Activated CD8-positive, alpha-beta T cell treated with anti-CD3 and anti-CD28 coated beads, Interleukin-2, amount 10 ng/mL, durations not matched to agents 7 days and 5 days (primary cell): ENCODE measurements at places on chromosomes 7 and 10. TPM values are rescaled to one million over a fixed set of nuclear protein-coding genes. Genes with fewer than 3 reads are reported as not detected.

Gene SLC16A12
- total RNA-seq: not detected

Gene NYAP1
- 0.23 TPM for total RNA-seq

Gene SFRP5
- 0.24 TPM for total RNA-seq

Gene NEBL
- not detected for total RNA-seq

DNA sequence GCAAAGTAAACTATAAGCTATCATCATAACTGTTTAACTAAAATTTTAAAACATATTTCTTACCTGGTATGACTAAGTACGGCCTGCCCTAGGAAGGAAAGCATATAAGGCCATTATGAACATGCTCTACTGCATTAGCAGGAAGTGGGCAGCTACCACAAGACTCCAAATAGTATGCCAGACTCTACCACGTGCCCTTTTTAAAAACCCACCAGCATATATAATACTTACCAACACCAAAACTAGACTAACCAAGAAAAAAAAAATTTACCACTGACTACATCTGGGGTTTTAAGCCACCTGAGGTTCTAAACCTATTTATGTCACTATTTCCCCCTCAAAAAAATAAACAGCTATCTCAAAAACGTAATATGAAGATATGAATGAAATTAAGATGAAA, 30.1 kb downstream of the NUDCD3 start:
- DNase-seq: peak; percentile 87

- DNase-seq: no peak
These were observed 2.8 kb upstream of the BCL7B start for GRCh38 chr7:73560109-73560835.

DNA sequence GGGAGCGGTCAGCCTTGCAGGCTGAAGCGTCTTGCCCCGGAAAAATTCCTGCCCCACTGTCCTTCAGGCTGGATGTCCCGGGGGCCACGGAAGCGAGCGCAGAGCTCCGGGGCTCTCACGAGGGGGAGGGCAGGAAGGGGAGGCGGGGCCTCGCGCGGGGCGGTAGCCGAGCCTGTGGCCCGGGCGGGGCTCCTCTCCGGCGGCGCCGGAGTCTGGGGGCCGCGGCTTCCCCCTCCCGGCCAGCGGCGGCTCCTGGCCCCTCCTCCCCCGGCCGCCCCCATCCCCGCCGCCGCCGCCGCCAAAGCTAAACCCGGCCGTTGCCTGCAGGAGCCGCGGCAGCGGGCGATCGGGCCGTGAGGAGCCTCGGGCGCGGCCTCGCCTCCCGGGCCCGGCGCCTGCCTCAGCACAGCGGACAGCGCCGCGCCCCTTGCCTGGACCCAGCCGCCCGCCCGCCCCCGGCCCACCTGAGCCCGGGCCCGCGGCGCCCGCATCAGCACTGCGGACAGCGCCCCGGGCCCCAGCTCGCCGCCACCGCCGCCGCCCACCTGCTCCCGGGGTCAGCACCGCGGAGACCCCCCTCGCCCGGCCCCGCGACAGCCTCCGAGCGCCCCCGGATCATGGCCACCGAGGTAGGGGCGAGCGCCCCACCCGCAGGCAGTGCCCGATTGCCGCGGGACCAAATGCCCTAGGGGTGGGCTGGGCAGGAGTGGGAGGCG, at the start of gene GOLGA7B:
TSS of gene GOLGA7B (plus strand) at position 157 of the 716 bp plus-strand sequence. CDS start at position 618, 461 bp downstream.
- DNase-seq: peak; percentile 80

DNA sequence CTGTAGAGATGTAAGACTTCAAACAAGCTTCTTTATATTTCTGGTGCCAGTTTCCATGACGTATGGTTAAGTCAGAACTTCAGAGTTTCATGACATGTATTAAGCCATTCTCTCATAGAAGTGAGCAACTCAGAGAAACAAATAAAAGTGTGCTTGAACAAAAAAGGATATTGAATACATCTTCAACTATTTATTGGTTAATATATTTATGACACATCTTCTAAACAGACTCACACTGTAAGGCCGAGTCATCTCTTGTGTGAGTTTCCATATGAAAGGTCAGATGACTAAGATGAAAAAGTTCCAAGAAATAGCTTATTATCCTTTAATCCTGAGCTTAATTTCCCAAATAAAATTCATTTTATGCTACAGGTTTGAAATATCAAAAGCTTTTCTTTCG, 105.5 kb upstream of the CSTF2T start:
- DNase-seq: no peak

DNA sequence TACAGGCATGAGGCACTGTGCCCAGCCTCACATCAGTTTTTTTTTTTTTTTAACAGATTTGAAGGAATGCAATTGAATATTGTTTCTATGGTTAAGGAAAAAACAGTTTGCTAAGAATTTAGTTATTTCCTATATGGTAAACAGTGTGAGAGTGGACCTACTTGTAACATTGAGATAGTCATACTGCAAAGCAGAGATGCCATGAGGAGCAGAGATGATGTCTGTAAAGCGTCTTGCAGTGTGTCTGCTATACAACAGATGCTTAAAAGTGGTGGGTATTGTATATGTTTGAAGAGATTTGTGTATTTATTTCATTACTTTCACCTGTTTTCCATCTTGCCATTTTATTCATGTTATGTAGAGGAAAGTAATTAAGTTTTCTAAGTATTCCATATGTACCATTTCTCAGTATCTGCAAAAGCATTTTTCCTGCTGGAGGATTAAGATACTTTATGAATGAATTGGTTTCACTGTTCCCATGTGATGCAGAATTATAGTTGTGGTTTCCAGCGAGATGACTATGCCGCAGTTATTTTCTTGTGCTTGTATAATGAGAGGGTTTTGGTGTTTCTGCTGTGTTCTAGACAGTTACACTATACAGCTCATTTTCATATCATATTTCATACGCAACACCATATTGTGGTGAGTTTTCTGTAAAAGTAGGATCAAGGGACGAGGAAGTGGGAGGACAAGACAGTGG, 26.6 kb downstream of the TET1 start:
- DNase-seq: no peak

- no peak for DNase-seq
These were observed 3.5 kb downstream of the COBL start for GRCh38 chr7:51312951-51313737.

DNA sequence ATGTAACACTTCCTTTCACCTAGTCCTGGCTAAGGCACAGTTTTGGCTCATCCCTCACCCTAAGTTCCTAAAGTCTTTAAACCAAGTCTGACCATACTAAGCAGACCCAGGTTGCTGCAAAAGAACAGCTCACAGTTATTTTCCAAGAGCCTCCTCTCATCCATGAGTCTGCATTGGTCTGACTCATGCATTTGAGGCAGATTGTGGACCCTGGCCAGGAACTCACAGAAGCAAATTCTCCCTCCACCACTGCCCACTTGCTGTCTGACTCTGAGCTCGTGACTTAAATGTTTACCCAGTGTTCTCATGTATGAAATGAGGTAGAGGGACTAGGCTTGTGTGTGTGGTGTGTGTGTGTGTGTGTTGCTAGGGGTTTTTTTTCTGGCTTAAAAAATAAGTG, 1272.8 kb downstream of the TYW1 start:
- no peak for DNase-seq

GRCh38 chr7:116632384-116632783, 39.6 kb upstream of the MET start:
- no peak for DNase-seq

GRCh38 chr10:121608469-121609190, 10.4 kb upstream of the FGFR2 start:
- DNase-seq: peak; percentile 37

DNA sequence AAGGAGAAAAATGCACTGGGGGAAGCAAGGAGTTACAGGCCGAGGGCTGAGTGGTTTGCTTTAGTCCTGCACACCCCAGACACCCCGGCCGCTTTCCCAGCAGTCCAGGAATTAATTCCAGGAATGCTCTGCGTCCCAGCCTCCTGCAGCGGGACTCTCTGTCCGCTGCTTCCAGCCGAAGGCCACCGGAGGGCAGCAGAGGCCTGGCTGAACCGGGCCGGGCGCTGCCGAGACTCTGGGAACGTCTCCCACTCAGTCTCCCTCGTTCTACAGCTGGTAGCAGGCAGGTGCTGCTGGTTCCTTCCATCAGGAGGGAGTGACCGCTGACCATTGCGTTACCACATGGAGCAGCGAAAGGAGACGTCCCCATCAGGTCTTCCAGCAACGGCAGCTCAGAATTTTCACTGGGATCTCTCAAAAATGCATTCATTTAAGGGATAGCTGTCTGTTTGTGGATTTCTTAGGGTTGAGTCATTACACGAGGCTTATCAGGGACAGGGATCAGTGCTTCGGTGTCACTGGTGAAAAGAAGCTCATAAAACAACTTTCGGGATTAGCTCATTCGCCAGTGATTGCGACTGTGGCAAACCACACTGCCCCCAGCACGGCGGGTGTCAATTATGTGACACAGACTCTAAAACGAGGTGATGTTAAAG, 24.9 kb upstream of the PITRM1 start:
- peak; percentile 87 for DNase-seq

DNA sequence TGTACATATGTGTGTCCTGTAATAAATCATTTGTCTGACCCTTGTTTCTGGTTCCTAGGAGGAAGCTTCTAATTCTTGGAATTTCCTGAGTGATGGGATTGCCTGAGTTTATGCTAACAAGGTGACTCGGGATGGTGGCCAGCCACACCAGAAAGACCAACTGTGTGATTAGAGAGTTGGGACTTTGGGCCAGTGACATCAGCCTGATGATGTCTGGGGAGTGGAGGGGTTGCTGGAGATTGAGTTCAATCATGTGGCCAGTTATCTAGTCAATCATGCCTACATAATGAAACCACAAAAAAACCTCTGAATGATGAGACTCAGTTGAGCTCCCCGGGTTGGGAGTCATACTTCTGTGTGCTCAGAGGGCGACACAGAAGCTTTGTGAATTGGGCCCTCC, 23.5 kb upstream of the CARD11 start:
- DNase-seq: peak; percentile 49

GRCh38 chr7:29479301-29480200, 84.1 kb upstream of the PRR15 start:
- no peak for DNase-seq
